ENCODE measurements at places on chromosomes 5 and 9.

- no peak for DNase-seq
Observed at GRCh38 chr9:34675869-34676268, 13.4 kb upstream of the CCL27 start.

DNA sequence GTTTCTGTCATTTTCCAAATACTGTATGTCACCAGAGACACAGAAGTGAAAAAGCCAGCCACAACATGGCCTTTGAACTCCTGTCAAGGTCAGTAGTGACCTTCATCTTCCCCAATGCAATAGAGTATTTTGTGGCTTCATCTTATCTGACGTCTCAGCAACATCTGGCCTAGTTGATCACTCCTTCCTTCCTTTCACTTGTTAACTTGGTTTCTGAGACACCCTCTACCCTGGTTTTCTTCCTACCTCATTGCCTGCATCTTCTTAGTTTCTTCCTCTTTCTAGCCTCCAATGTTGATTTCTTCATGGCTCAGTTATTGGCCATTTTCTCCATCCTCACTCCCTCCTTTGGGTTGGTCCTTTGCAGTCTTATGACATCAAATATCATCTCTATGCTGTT is 36.3 kb downstream of the GLIS3 start:
- DNase-seq = no peak

- no peak for DNase-seq
Observed at GRCh38 chr5:15391704-15392397, 108.1 kb upstream of the FBXL7 start.

- no peak for DNase-seq
Observed at GRCh38 chr9:17888066-17888465, 309.2 kb downstream of the SH3GL2 start.

- no peak for DNase-seq
Observed at GRCh38 chr9:70581955-70582350, 167.5 kb upstream of the KLF9 start.

All from natural killer cell (primary cell).